ENCODE measurements at places on chromosomes 5 and 9. TPM values are rescaled to one million over a fixed set of nuclear protein-coding genes. Genes with fewer than 3 reads are reported as not detected.

GRCh38 chr5:178305801-178306200 lies 73.2 kb upstream of the PHYKPL start:
- H3K27me3 ChIP-seq, result no peaks in the 10 kb centered on the region
- H3K36me3 ChIP-seq, result no peaks in the 10 kb centered on the region
- no peak overlapping the region for H3K27ac ChIP-seq
- no peak overlapping the region for H3K4me3 ChIP-seq

SNCAIP gene
- 11.3 TPM for total RNA-seq

ST8SIA4 gene
- total RNA-seq, result 4.2 TPM

- no peak overlapping the region for H3K27ac ChIP-seq
- no peaks in the 10 kb centered on the region for H3K27me3 ChIP-seq
These were observed 1.6 kb upstream of the RPS6 start for GRCh38 chr9:19381656-19382055.

GRCh38 chr9:86064220-86064619 lies 35.1 kb downstream of the GOLM1 start:
- H3K36me3 ChIP-seq, result no peaks in the 10 kb centered on the region
- H3K4me1 ChIP-seq, result no peaks in the 10 kb centered on the region
- no peak overlapping the region for H3K27ac ChIP-seq
- H3K27me3 ChIP-seq, result no peaks in the 10 kb centered on the region
- no peak for DNase-seq
- H3K4me3 ChIP-seq, result no peak overlapping the region

DNA sequence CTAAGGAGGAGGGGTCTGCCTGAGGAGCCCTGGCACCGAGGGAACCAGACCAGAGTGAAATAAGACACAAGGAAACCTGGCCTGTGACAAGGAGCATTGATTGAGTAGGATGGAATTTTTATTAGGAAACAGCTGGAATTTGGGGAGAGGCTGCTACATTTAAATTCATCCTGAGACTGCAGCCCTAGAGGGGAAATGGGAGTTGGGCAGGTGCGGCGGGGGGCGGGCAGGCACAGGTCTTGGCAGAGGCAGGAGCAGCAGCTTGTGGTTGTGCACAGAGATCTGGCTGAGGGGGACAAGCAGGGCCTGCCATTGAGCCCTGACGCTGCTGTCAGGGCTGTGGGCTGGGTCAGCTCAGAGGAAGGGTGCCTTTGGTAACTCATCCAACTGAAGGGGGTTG lies 71.6 kb downstream of the PCDH1 start:
- no peak overlapping the region for H3K4me3 ChIP-seq
- H3K36me3 ChIP-seq, result no peaks in the 10 kb centered on the region
- no peak overlapping the region for H3K27ac ChIP-seq

FRRS1L gene
- total RNA-seq, result 2.2 TPM
